ENCODE measurements at places on chromosomes 12 and 14.

DNA sequence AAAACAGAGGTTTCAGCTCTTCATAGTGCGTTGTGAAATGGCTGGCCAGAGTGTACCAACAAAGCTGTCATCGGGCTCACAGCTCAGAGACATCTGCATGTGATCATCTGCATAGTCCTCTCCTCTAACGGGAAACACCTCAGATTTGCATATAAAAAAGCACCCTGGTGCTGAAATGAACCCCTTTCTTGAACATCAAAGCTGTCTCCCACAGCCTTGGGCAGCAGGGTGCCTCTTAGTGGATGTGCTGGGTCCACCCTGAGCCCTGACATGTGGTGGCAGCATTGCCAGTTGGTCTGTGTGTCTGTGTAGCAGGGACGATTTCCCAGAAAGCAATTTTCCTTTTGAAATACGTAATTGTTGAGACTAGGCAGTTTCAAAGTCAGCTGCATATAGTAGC, 14.3 kb upstream of the PAPLN start:
- peak; percentile 51 for DNase-seq

- DNase-seq: no peak
Measured at GRCh38 chr12:66242311-66242710, 53.3 kb downstream of the IRAK3 start.

DNA sequence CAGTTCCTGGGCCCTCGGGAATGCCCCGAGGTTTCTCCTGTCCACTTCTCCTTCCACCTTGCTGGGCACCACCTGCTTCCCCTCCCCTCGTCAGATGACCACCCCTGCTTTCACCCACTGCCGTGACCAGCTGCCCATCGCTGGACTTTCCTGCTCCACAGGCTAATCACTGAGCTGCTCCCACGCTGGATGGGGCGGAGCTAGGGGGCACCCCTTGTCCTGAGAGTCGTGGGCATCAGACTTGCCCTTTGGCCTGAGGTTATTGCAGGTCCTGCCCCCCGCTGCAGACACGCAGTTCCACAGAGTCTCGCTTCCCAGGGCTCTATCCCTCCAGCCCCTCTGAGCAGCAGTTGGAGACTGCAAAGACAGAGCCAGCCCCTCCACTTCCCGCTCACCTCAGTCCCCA, 427 bp downstream of the SLC6A12 start:
- no peak for DNase-seq

DNA sequence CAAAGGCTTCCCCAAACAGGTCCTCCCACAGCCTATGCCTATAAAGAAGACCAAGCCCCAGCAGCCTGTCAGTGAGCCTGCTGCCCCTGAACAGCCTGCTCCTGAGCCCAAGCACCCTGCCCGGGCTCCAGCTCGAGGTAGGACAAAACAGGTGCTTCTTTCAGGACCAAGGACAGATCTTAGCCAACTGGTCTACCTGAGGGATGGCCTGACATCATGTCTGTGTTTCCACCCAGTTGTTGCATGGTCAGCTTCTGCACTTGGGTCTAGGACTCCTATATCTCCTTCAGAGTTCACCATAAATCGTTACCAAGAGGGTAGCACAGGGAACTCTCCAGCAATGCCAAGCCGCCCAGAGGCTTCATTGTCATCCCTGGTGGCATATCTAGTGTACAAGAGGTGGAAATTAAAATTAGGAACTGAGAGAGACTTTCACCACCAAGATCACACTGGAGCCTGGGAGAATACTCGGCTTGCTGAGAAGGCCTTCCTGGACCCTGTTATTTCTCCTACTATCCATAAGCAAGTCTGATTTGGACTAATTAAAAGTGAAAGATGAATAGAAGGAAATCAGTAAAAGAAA, 38.2 kb upstream of the OAS1 start:
- no peak for DNase-seq

GRCh38 chr14:85533861-85534291, 3.9 kb downstream of the FLRT2 start:
- peak; percentile 33 for DNase-seq
